ENCODE measurements at places on chromosomes 2 and 18.
A peak's percentile ranks its signal among the peaks of the same experiment; 100 is the strongest.

DNA sequence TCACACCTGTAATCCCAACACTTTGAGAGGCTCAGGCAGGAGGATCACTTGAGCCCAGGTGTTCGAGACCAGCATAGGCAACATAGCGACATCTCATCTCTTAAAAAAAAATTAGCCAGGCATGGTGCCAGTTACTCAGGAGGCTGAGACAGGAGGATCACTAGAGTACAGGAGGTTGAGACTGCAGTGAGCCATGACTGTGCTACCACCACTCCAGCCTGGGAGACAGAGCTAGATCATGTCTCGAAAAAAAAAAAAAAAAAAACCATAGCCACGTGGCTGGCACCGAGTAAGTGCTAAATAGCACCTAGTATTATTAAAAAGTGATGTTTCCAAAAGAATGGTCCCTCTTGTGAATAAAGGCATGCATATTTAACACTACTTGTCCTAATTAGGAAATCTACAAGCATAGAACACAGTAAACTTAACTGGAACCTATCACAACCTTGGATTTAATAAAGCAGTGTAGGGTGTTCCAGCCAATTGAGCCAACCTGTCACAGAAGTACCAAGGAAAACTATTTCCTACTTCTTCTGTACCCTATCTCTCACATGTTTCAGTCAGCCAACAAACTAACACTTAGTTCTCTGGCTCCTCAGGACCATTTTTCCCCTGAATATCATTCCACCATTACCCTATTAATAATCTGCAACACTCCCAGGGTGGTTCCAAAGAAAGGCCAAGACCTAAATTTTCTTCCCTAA, 8.8 kb downstream of the RAB1A start:
- no peak overlapping the region for H3K27ac ChIP-seq
- DNase-seq: no peak
- no peaks in the 10 kb centered on the region for H3K36me3 ChIP-seq
- H3K4me1 ChIP-seq: peaks cover 20% of the 10 kb centered on the region
- H3K27me3 ChIP-seq: no peaks in the 10 kb centered on the region

DNA sequence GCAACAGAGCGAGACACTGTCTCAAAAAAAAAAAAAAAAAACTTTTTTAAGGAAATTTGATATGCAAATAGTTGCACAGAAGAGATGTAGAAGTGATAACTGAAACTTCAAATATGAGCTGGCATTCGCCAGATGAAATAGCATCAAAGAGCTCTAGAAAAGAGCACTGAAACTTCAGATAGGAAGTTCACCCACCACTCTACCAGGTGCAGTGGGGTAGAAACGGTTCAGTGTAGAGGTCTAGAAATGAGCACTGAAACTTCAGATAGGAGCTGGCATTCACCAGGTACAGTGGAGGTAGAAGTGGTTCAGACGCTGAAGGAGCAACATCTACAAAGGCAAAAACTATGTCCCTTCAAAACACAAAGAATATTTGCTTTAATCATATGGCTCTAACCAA, 9.0 kb upstream of the ONECUT2 start:
- no peaks in the 10 kb centered on the region for H3K36me3 ChIP-seq
- DNase-seq: no peak
- H3K27ac ChIP-seq: no peak overlapping the region

- H3K27me3 ChIP-seq: no peaks in the 10 kb centered on the region
- no peak overlapping the region for H3K4me3 ChIP-seq
- peak; percentile 2 for DNase-seq
- no peak overlapping the region for H3K27ac ChIP-seq
- H3K4me1 ChIP-seq: no peaks in the 10 kb centered on the region
Observed at GRCh38 chr2:239689985-239690384, 289.2 kb upstream of the HDAC4 start.

GRCh38 chr2:102018823-102019445, 27.2 kb downstream of the IL1R2 start:
- no peak for DNase-seq
- H3K27ac ChIP-seq: no peak overlapping the region
- H3K36me3 ChIP-seq: no peaks in the 10 kb centered on the region
- no peaks in the 10 kb centered on the region for H3K27me3 ChIP-seq

GRCh38 chr2:210839034-210839433, 282.6 kb downstream of the CPS1 start:
- H3K4me3 ChIP-seq: no peak overlapping the region
- no peaks in the 10 kb centered on the region for H3K27me3 ChIP-seq
- DNase-seq: no peak
- H3K4me1 ChIP-seq: peaks cover 9% of the 10 kb centered on the region

- DNase-seq: no peak
- no peaks in the 10 kb centered on the region for H3K27me3 ChIP-seq
- H3K27ac ChIP-seq: no peak overlapping the region
- peaks cover 7% of the 10 kb centered on the region for H3K4me1 ChIP-seq
- no peaks in the 10 kb centered on the region for H3K36me3 ChIP-seq
Observed at GRCh38 chr2:834233-834632, 116.4 kb upstream of the SNTG2 start.

DNA sequence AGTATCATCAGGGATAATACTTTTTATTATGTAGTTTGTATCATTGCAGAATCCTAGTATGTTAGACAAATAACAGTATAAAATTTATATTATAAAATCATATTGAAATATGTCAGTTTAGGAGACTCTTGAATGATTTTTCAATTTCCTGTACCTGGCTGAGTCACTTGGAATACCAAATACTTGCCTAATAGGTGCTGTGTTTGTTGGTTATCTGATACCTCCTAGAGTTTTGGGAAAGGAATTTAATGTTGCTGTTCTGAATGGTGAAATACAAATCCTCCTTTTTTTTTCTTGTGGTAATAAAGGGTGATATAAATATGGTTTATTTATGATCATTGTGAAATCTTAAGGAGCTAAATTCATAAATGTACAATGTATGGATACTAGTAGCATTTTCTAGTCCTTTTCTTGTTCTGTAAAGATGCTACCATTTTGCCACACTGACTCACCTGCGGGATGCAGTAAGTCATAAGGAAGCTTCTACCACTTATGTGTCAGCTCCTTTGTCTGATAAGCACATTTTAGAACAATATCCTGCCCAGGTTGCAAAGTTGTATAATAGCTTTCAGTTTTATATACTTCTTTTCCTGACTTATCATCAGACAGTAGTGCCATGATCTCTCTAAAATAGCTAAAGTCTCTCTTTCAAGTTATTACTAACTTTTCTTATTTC, 465.5 kb downstream of the XIRP2 start:
- H3K4me1 ChIP-seq: peaks cover 9% of the 10 kb centered on the region
- H3K27me3 ChIP-seq: no peaks in the 10 kb centered on the region

DNA sequence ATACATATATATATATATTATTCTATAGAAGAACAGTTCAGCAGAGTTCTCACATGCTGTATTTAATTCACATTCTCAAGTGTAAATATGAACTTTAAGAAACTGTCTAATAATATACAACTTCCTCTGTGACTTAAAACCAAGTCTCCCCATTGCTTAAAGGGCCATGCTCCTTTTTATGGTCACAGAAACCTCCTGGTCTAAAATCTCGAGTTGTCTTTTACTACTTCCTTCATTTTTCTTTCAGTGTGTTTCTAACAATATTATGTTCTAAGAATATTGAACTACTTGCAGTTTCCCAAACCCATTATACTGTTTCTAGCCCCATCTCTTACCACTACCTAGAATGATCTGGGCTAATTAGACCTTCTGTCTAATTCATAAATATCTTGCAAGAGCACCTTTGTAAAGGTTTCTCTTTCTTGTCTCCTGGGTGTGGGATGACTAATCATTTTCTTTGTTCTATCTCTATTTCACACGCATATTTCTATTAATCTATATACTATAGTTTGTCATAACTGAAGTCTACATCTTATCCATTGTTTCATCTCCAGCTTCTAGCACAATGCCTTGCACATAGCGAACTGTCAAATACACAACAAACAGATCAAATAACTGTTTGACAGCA, 48.8 kb downstream of the ERBB4 start:
- H3K4me3 ChIP-seq: no peak overlapping the region
- DNase-seq: no peak
- H3K36me3 ChIP-seq: no peaks in the 10 kb centered on the region

DNA sequence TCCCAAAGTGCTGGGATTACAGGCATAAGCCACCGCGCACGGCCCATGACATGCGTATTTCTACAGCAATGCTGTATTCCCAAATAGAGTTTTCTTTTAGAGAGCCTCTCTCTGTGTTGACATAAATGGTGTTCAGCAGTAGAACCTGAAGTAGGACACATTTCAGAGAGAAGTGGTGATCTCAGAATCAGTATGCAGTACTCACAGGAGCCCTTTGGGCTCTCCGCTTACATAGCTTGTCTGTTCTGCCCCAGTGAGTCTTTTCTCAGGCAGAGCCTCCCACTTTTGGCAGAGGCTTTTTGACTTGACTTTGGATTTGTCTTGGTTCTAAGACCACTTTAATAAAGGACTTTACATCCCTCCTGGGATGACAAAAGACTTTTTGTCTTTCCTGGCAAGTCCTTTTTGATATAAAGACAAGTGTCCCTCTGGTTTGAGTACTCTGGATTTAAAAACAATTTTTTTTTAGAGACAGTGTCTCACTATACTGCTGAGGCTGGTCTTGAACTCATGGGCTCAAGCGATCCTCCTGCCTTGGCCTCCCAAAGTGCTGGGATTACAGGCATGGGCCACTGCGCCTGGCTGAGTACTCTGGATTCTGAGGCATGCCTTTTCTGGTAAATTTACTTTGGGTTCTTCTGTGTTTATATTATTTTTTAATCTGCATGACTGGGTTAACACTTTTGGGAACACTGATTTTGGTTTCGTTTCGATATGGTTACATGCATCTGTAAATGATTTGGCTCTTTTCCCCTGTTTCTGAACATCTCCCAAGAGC, 113.3 kb downstream of the SMAD2 start:
- peak overlapping the region; percentile 42 for H3K4me3 ChIP-seq
- H3K27ac ChIP-seq: peak overlapping the region; percentile 92
- no peak for DNase-seq
- H3K4me1 ChIP-seq: peaks cover 55% of the 10 kb centered on the region
- no peaks in the 10 kb centered on the region for H3K36me3 ChIP-seq

DNA sequence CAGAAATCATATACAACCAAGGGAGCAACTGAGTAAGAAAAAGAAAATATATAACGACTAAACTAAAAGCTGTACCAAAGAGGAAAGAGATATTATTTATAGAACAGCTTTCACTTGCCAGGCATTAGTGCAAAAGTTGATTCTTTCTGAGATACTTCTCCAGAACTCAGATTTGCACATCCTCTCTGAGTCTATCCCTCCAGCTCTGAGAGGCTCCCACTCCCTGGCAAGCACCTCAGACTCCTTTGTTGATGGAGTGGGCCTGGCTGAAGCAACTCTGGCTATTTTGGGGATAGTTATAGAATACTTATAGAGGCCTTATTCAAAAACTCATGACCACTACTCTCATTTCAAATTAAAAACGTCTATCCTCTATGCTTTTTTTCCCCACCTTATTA, 501.6 kb upstream of the TNP1 start:
- H3K4me1 ChIP-seq: no peaks in the 10 kb centered on the region
- DNase-seq: no peak
- H3K27me3 ChIP-seq: no peaks in the 10 kb centered on the region
- H3K27ac ChIP-seq: no peak overlapping the region
- no peaks in the 10 kb centered on the region for H3K36me3 ChIP-seq
- no peak overlapping the region for H3K4me3 ChIP-seq

DNA sequence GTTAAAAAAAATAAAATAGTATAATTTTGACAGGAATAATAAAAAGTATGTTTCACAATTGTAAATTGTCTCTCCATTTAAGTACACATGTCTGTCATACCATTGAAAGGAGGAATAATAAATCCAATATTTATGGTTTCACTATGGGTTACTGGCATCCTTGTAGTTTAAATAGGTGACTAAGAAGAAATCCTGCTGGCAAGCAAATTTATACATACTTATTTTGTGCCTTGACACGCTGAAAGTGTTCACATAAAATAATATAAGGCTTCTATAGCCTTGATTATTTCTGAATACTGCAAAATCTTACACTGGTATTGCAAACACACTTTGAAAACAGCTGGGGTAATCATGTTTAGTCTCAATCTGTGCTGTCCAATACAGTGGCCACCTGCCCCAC, 138.3 kb upstream of the ETAA1 start:
- no peaks in the 10 kb centered on the region for H3K36me3 ChIP-seq
- no peak overlapping the region for H3K4me3 ChIP-seq
- H3K4me1 ChIP-seq: no peaks in the 10 kb centered on the region
- no peaks in the 10 kb centered on the region for H3K27me3 ChIP-seq

DNA sequence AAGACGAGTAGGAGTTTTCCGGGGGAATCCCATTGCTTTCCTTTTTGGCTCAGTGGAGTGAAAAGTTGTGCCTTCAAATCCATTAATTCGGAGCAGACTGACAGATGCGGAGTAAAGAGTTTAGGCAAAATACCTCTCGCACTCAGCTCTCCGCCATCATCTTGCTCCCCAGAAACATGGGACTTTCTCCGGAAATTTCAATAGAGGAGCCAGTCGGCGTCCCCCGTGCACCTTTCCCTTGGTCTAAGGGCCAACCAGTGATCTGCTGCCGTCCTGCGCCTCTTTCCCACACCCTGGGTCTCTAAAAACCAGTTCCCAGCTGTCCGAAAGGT, 318 bp downstream of the TYW5 start:
- DNase-seq: peak; percentile 75
- peaks cover 16% of the 10 kb centered on the region for H3K4me1 ChIP-seq
- peak overlapping the region; percentile 77 for H3K4me3 ChIP-seq
- peak overlapping the region; percentile 99 for H3K27ac ChIP-seq

GRCh38 chr2:70726947-70727725, 40.9 kb downstream of the ADD2 start:
- no peak for DNase-seq
- peak overlapping the region; percentile 72 for H3K27ac ChIP-seq
- no peaks in the 10 kb centered on the region for H3K27me3 ChIP-seq
- H3K4me1 ChIP-seq: peaks cover 57% of the 10 kb centered on the region
- no peak overlapping the region for H3K4me3 ChIP-seq

DNA sequence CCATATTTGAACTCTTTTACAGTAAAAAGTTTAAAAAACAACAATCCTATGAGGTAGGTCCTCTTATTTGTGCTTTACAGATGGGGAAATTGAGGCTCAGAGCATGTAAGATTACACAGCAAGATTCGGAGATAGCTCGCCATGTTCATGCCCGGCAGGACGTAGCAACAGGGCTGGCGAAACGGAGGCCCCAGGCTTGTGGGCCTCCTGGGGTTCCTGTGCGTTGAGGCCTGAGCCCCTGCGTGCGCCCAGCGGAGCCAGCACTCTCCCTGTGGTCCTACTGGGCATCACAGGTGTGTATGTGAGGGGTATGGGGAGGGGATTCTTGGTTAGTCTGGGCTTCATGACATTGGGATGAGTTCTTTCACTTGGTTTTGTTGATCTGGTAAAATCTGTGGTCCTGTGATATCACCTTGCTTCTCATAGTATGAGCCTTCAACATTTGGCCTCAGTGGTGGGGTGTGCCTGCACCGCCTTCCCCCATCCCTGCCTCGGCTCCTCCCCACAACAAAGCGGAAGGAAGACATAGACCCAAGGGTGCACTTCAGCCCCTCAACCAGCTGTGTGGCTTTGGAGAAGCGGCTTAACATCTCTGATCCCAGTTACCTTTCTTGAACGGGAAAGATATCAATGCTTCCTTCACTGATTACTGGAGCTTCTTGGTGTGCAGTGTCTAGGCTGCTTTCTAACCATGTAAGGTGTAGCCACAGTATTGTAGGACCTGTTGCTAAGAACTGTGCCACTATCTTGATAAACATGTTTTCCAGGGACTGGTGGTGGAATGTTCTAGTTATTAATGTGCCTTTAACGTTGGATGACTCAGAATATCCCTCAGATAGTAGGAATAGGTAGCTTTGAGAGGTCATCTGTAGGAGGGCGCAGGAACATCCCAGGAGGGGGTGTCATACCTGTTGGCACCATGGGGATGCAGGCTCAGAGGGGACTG, 37.2 kb downstream of the HPCAL1 start:
- H3K27me3 ChIP-seq: no peaks in the 10 kb centered on the region
- no peak overlapping the region for H3K4me3 ChIP-seq
- H3K27ac ChIP-seq: no peak overlapping the region
- no peaks in the 10 kb centered on the region for H3K4me1 ChIP-seq
